ENCODE measurements at places on chromosomes 7 and 10.

DNA sequence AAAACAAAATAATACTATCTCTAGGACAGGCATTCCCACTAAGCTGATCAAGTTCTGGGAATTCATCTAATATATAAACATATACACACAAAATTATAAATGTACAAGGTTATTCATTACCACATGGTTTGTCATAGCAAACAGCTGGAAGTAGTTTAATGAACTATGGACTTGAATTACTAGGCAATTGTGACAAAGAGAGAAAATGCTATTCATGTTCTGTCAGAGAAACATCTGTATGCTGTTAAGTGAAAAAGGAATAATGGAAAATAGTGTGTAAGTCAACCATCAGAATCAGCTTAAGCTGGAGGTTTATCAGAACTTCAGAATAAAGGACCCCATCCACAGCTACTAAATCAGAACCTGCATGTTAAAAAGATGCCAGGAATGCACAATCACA is 2.8 kb downstream of the ZNF248 start:
- DNase-seq, result no peak

DNA sequence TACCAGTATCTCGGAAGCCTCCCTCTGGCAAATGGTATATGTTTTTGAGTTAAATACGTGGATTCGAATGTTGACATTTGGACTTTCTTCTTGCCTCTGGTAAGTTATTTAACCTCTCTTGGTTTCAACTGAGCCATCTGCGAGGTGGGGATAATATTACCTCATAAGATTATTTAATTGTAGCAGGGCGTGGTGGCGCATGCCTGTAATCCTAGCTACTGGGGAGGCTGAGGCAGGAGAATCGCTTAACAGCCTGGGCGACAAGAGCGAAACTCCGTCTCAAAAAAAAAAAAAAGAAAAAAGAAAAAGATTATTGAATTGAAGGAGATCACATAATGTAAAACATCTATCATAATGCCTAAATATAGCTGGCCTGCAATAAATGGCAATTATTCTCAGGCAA is 396 bp upstream of the TAF5 start:
- no peak for DNase-seq

GRCh38 chr10:102285133-102285532 is 39.8 kb downstream of the GBF1 start:
- no peak for DNase-seq

DNA sequence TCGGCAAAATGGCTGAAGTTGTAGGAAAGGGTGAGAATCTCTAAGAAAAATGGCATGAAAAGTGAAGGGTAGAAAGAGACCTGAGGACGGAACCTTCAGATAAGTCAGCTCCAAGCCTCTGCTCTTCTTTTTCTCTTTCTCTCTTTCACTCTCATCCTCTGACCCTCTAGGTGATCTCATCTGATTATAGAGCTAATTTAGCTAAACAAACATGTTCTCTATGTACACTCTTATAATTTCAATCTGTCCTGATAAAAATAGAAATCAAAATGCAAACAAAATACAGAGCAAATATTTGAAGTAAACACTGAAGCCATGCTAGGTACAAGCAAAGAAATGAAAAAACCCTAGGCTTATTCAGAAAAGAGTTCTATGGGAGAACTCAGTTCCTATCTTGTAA is 14.4 kb upstream of the CUBN start:
- DNase-seq, result no peak

- DNase-seq, result no peak
Observed at GRCh38 chr10:97003804-97004201, 171.7 kb downstream of the LCOR start.

DNA sequence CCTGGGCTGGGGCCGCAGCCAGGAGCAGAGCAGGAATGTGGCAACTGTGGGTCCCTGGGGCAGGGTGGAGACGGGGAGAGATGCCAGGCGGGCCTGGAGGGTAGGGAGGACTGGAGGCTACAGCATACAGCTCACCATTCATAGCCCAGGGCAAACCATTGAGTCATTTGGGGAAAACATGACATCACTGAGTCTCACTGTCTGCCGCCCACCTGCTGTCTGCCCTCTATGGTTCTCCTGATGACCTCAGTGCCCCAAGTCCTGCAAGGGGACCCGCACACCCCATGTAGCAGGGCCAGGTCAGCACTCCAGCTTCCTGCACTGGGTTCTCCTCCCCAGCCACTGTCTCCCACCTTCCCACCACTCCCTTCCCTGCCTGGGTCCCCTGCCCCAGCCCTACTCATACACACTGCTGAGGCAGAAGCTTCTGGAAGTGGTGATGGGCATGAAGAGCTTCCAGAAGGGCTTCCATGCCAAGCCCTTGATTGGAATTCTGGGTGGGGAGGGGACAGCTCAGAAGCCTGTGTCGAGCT is 10.4 kb downstream of the CHST3 start:
- no peak for DNase-seq

- DNase-seq, result peak; percentile 42
Observed at GRCh38 chr7:69678494-69679187, 80.4 kb downstream of the AUTS2 start.

- no peak for DNase-seq
Observed at GRCh38 chr7:37786741-37787569, 61.4 kb upstream of the NME8 start.

- no peak for DNase-seq
Observed at GRCh38 chr7:101146-102046, 91.0 kb upstream of the FAM20C start.

- DNase-seq, result no peak
Observed at GRCh38 chr7:13174991-13175390, 487.6 kb downstream of the ARL4A start.

GRCh38 chr7:66928388-66928787 is 7.4 kb downstream of the TMEM248 start:
- DNase-seq, result no peak

DNA sequence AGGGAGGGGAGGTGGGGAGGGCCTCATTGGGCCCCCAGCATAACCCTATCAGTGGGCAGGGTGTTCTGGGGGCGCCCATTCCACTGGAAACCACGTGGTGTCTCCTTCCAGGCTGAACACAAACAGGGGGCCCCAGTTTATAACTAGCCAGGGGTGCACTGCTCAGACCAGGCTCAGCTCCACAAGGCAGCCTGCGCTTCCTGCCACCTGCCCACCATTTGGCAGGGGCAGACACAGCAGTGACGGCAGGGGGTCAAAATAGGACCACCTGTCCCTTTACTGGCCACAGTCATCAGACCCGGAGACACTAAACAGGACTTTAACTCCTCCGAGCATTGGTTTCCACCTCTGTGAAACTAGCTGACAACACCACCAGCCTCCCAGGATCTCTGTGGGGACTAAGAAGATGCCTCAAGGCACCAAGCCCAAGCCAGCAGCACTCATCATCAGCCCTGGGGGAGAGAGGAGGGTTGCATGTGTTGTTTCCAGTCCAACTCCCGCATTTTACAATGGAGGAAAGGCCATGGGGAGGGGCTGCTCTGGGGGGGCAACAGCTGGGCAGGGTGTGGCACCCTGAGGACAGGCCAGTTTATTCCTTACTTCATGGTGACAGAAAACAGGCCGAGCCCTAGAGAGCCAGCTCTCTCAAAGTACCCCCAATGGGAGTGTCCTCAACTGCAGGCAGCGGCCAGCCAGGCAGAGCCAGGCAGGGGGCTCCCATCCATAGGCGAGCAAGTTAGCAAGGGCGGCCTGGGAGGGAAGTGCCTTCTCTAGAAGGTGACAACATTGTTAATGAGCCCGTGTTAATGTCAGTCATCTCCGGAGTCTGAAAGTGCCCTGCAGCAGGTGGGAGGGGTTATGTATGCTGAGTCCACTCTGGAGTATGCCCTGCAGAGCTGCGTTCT is 127.6 kb downstream of the TNS3 start:
- DNase-seq, result no peak

DNA sequence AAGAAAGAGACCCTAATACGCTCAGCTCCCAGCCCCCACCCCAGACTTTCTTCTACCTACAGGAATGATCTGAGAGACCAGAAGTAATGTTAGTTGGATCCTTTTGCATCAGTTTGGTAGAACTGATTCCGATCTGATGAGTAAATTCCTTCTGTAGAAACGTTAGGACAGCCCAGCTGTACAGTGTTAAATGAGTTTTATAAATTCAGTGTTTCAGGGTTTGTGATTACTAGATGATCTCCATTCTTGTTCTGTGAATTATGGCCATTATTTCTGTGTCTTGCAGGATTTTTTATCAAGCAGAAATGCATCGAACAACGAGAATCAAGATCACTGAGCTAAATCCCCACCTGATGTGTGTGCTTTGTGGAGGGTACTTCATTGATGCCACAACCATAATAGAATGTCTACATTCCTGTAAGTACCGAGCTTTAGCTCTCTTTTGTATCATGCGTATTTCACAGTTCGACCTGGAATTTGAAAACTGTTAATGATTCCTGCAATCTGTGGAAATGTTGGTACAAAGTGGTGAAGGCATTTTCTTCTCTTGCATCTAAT is 5.3 kb downstream of the BMI1 start:
- no peak for DNase-seq

- no peak for DNase-seq
Observed at GRCh38 chr10:1597370-1598146, 139.8 kb downstream of the ADARB2 start.

- DNase-seq, result no peak
Observed at GRCh38 chr7:31256506-31256905, 84.0 kb downstream of the NEUROD6 start.

DNA sequence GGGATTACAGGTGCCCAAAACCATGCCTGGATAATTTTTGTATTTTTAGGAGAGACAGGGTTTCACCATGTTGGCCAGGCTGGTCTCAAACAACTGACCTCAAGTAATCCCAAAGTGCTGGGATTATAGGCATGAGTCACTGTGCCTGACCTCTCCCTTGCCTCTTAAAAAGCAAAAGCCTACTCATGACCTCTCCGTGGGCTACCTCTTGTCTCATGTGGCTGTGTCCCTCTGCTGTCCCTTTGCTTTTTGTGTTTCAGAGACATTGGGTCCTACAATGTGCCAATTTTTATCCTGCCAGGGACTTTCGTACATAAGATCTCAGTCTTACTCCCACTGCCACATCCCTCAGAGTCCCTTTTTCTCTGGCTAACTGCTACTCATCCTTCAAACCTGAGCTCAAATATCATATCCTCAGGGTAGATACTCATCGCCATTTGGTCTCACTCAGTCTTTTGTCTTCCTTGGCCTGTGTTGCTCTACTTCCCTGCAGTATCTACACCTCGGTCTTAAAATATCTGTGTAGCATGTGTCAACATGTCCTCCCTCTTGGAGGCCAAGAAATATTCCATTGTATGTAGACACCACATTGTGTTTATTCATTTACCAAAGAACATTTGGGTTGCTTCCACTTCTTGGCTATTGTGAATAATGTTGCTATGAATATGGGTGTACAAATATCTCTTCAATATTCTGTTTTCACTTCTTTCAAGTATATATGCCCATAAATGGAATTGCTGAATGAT is 465.0 kb upstream of the KLF6 start:
- DNase-seq, result no peak

GRCh38 chr10:99748823-99749451 is 16.9 kb downstream of the CUTC start:
- DNase-seq, result no peak

DNA sequence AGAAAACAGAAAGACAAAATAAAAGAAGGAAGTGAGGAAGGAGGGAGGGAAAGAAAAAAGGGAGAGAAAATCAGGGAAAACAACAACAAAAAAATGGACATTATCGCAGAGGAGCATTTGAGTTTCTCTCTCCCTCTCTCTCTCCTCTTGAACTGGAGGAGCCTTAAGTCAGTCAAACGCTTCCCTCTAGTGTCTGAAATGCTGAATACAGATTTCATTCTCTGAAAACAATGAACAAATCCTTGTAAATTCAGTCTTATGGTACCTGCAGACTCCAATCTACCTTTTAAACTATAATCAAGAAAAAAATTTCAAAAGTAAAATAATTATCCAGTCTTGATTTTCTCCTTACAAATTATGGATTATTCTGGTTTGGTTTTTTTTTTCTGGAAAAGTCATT is 89.2 kb upstream of the PFKP start:
- DNase-seq, result no peak

DNA sequence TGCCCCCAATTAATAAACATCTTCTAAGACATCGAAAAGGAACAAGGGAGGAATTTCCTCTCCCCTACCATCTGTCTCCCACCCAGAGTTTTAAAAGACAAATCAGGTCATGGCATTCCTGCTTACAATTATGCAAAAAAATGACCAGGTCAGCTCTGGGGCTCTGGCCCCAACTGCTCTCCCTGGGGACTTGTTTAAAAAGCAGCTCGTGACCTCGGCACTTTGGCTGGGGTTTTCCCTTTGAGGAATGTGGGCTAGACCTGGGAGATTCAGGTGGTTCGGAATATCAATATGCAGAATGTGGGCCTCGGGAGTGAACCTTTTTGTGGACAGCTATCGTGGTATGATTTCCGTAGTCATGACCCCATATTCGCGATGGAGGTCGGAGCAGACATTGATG is 648 bp upstream of the RADIL start:
- no peak for DNase-seq
